Pulmonary artery endothelial cell (primary cell): ENCODE measurements at places on chromosomes 3 and 15.
A peak's percentile ranks its signal among the peaks of the same experiment; 100 is the strongest.

GRCh38 chr15:67072958-67073357 lies 7.6 kb downstream of the SMAD3 start:
- no peak for DNase-seq

DNA sequence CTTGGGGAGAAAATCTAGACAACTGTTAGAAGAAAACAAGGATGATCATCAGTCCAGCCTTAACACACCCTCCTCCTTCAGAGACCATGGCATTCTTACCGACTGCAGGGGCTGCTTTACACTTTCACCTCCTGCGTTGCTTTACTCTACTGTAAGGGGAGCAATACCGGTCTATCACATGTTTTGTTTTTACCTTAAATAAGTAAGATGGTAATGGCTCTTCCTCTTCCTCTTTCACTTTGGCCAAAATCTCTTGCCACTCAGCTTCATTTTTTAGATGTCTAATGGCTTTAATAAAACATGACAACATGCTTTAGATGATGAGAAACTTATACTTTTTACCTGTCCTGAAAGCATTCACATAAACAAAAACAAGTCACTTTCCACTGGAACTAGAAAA lies 33.4 kb upstream of the STIMATE start:
- no peak for DNase-seq

- DNase-seq, result no peak
Observed at GRCh38 chr3:25169151-25169550, 258.9 kb upstream of the RARB start.

GRCh38 chr3:66041116-66041515 lies 2.4 kb upstream of the MAGI1 start:
- no peak for DNase-seq

GRCh38 chr3:53350652-53351051 lies 3.3 kb upstream of the DCP1A start:
- DNase-seq, result peak; percentile 69

DNA sequence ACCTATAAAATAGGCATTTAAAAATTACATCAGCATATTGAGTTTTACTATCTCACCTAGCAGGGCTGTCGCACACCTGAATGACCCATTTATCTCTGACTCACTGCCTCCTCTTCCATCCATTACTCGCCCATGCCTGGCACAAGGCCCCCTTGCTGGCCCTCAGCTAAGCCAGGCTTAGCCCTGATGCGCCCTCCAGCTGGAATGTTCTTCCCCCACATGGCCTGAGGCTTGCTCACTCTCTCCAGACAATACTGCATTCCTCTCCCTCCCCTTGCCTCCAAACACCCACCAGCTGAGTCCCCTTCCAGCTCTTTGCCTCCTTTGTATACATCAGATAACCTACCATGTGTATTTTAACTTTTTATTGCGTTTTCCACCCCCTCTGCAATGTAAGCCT lies 7.2 kb downstream of the SH3BP5 start:
- DNase-seq, result no peak

DNA sequence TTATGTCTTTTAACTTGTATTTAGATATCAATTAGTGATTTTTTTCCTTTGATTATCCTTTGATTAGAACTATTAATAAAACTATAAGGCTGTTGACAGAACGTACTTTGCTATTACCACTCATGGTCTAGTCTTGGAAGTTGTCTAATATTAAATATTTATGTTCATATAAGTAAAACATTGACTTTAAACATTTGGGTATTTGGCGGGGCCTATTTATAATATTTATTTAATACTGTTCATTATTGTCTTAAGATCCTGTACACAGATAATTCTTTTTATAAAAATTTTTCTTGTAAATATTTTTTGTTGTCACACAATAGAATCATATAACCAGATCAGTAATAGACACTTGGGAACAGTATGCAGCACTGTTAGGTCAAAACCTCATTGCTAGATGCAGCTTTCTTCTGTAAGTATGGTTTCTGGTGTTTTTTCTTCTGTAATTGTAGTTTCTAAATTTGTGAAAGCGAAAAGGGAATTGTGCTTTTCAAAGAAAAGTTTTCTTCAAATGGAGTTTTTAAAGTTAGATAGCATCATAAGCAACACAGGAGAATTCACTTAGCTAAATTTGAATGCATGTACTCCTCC lies 93.4 kb downstream of the FNDC3B start:
- DNase-seq, result no peak

DNA sequence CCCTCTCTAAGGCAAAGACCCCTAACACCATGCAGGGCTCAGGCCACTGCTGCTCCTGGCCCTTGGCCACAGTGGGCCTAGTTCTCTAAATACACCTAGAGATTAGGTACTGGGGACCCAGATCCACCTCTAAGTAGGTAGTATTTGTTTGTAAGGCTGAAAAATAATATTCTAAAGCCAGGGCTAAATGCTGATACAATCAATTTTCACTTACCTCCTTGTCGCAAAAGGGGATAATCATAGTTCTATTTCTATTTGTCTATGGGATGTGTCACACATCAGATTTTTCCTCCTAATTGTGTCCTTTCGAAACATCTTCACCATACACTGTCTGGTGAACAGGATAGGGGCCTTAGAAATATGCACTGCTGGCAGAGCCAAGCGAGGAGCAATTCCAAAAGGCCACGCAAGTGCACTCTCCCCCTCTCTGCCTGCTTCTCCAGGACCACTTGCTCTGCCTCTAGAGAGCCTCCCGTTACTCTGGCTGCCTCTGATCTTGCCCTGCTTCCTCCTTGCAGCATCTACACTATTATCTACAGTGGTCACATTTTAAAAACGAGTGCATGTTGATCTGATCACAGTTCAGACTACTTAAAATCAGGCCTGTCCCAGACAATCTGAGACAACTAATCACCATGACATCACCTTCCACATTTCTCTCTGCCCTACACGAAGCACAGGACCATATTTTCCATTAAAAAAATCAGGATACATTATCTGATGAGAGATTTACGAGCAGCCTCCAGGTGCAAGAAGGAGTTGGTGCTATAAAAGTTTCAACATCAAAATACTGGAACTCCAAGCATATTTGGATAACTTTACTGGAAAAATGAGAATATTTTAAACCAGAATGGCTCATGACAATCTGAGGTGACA lies 115.4 kb downstream of the MYLK start:
- no peak for DNase-seq

- no peak for DNase-seq
Observed at GRCh38 chr3:121481106-121481880, 64.5 kb downstream of the POLQ start.

DNA sequence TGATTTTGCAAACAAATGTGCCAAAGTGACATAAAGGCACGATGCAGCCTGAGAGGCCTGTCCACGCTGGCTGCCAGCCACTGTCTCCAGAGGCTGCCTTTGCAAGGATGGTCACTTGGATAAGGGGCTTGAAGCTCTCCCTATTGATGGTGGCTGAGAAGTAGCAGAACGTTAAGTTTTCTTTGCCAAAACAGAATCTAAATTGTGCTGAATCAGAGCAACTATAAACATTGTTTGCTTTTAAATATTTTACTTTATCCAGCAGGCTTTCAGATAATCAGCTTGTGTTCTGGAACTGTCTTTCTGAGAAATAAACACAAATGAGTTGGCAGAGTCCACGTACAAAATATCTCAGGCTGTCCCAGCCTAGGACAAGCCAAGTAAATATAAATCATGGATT lies 23.8 kb upstream of the CNBP start:
- no peak for DNase-seq

DNA sequence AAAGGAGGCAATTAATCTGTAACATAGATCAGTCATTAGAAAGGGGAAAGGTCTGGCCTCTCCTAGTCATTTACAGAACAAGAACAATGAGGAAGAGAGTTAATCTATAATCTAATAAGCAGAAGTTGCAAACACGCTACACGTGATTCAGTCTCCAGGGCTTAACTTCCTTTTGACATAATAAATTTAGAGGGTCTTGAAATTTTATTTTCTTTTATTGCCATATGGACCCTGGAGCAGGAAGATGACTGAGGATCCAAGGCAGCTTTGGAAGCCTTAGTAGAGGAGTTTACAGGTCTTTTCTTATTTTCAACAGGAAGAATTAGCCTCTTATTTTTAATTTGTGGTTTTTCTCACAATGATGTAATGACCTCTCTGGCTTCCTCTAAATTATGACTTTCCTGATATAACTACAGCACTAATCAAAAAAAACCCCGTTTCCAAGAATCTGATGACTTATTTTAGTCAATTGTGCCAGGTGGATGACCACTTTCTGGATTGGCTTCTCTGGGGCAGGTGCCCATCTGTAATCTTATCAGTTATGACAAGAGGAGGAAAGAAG lies 32.2 kb downstream of the ADGRG7 start:
- no peak for DNase-seq

DNA sequence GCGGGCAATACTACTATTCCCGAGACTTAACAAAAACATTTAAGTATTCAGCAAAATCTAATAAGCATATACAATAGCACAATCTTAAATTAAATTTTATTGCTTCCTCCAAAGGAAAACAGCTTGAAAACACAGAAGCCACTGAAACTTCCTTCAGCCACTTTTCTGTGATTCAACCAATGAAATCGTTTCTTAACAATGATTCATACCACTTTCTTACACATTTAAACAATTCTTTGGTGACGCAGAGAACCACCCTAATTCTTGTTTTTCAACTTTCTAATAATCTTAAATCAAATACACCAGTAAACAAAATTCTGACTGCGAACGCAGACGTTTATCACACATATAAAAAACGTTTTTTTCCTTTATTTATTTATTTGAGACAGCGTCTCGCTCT lies 4.1 kb downstream of the TJP1 start:
- no peak for DNase-seq

DNA sequence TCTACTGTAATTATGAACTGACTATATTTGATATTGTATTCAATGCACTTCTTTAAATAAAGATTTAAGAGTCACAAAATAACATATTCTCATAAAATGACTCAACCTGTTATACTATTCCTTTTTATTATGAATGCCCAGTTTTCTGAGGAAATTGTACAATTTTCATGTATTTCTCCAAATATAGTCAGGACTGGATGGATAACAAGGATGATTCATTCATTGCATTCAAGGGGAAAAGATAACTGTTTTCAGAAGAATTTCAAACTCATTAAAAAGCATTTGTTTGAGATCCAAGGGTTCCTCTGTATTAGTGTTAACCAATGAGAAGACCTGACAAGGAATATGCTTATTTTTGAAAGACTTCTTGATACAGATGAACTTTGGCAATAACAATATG lies 163.7 kb downstream of the MEIS2 start:
- no peak for DNase-seq

DNA sequence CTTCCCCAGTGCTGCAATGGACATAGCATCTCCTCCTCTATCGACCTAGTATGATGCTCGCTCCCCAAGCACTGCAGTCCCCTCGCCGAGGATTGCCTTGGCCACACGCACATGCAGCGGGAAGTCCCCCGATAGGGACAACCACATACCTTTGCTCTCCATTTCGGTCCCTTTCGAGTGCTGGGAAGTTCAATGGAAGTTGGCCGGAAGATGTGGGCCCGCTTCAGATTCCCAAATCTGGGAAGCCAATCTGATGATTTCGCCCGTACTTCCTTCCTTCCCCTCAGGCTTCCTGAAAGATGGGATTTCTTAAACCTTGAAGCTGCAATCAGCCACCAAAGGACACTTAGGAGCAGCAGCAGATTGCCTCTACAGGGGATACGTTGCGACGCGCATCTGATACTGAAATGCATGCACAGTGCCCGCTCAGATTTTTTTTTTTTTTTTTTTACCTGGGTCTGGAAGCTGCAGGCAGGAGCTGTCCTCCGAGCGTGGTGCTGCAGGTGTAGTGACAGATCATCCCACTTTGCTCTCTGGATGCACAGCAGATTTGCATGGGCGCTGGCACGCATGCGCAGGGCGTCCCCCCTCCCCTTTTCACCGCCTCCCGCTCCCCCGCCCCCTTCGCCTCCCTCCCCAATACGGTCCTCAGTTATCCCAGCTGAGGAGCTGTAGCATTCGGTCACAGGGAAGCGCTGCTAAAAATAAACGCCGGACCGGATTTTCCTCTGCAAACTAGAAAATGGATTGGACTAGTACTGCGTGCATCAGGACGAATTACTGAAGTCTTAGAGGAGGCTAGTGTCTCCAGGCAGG lies at the start of gene FGF12:
FGF12 (minus strand) TSS at position 510 of the 816 bp plus-strand sequence.
- no peak for DNase-seq

DNA sequence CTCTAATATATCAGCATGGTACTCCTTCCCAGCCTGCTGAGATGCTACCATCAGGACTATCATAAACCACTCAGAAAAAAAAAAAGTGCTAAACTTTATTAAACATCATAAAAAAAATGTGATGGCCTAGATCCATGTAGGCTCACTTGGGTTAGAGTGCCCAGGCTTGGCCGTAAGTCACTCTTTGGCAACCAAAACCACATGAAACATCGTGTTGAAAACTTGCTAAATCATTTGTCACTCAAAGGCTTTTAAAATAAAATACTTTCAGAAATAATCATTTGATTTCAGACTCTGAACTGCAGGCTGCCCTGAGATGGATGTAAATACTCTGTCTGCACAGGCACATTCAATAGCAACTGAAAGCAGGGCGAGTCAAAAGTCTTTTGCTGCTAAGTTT lies 78.4 kb upstream of the WNT5A start:
- DNase-seq, result no peak

GRCh38 chr3:14989943-14990779 lies 42.8 kb downstream of the NR2C2 start:
- no peak for DNase-seq

GRCh38 chr15:33298631-33299030 lies 12.1 kb upstream of the RYR3 start:
- no peak for DNase-seq

DNA sequence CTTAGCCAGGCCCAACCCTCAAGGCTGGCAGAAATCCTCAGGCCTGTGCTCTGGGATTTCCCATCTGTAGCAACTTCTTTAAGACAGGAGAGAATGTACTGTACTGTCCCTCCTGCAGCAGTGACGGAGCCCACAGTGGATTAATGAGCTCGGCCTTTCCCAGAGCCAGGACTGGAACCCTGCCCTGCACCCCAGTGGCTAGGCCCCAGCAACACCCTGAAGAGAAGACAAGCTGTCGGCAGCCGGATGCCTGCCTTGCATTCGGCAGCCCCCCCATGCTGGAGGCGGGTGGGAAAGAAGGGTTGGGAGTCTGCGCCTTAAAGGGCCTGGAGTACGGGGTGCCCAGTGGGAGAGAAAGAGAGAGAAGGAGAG lies 32.0 kb downstream of the KLHL25 start:
- DNase-seq, result no peak

DNA sequence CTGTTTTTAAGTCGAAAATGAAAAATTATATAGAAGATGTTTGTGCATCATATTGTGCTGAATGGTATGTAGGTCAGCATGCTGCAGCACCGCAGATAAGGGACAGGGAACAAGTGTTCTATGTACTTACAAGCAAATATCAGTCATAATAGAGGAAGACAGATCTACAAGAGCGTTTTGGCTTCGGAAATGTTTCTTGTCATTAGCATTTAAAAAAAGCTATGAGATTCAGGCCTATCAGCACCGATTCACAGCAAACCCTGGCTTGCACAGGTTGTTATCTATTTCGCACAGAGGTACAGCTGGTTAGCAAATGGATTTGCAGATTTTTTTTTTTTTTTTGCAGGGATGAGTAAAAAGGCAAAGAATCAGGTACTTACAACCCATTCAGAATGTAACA lies 204.2 kb upstream of the TBC1D5 start:
- no peak for DNase-seq
